ENCODE measurements at places on chromosomes 2 and 18.

DNA sequence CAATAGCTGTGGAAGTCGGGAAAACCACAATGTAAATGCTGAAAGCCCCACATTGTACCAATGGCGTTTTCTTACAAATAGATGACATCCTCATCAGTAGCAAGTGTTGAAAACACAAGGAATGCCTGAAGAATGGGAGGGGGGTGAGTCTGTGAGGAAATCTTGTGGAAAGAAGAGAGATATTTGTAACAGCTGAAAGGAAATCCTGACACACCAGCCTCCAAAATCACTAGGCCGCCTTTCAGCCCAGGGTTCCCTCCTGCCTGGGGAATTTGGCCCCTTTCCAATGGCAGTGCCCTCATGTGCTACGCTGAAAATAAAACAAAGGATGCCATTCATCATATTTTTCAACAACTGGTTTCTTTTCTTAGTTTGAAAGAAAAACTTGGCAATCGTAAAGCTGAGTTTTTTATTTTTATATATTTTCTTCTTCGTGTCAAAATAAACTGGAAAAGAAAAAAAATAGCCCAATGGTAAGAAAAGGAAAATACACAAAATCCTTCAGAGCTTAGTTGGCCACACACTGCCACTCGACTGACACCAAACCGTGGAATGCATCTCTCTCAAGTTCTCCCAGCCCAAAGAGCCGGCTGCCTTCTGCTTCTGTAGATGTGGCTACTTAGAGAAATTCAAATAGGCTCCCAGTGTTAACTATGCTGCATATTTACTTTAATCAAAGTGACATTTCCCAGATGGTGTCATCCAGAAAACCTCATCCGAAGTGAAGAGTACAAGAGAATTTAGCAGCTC is 52.0 kb downstream of the FTCDNL1 start:
- no peak for DNase-seq

- no peak for DNase-seq
Measured at GRCh38 chr2:233858331-233858730, 4.0 kb upstream of the HJURP start.

DNA sequence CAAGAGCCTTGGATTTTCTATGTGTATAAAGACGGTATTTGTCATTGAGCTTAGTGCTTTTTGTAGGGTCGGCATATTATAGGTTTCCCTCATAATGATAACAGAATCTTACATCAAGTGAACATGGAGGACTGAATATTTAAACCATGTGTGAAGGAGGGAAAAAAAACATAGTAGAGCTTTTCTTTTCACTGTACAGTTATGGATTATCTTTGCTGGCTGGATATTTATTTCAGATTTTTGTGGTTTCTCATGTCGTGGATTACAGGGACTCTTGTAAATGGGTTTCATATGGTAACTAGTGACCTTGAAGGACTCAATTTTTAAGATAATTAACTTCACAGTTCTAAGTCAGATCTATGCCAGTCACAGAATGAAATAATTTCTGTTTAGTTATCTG is 330.2 kb upstream of the NRP2 start:
- DNase-seq = no peak

DNA sequence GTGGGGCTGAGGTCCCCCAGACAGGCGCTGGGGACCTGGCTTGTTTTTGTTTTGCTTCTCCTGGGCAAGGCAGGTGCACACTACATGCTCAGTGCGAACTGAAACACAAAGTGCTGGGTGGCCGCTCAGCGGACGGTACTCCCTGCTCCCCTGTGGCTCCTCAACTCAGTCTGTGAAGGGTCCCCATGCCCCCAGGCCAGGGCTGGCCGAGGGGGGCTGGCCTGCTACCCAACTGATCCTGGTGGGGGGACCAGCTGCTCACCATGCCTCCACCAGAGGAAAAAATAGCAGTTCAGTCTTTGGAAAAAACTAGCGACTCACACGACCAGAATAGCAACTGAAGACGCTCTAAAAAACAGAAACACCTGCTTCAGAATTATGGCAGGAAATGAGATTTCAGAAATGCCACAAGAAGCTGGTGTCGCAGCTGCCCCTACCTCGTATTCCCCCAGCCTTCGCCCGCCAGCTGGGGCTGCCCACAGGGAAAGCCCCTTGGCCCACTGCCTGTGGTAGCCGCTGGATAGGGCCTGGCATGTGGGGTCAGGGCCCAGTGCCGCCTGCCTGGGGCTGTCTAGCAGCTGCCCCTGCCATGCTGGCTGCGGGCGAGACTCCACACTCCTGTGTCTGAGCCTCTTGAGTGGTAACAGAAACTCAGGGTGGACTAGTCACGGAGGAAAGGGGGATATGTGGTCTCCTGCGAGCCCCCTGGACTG is 43.7 kb downstream of the MEX3C start:
- peak; percentile 70 for DNase-seq

- DNase-seq = no peak
Measured at GRCh38 chr2:241195506-241196130, 7.1 kb downstream of the ANO7 start.

DNA sequence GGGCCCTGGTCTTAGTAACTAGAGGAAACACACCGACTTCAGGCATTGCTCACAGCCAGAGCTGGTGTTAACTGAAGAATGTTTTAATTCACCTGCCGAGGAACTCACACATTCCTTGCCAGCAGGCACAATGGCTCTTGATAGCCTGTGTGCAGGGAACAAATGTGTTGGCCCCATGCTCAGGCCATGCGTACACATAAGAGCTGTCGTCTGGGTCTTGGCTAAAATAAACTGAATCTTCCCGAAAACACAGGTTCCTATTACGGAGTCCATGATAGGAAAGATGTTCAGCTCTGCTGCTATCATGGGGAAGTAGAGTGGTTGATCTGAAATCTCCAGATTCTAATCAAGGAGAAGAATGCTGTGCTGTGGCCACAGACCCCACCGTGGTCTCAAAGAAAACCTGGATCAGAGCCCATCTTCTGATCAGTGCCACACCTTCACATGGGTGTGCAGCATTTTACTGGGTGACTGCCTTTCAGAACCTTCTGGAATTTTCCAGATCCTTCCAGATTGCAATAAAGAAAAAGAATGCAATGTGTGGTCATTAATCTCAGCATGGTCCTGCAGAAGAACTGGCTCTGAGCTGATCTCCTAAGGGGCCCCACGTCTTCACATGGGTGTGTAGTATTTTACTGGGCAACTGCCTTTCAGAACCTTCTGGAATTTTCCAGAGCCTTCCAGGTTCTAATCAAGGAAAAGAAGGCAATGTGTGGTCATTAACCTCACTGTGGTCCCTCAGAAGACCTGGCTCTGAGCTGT is 17.2 kb downstream of the MBP start:
- no peak for DNase-seq

DNA sequence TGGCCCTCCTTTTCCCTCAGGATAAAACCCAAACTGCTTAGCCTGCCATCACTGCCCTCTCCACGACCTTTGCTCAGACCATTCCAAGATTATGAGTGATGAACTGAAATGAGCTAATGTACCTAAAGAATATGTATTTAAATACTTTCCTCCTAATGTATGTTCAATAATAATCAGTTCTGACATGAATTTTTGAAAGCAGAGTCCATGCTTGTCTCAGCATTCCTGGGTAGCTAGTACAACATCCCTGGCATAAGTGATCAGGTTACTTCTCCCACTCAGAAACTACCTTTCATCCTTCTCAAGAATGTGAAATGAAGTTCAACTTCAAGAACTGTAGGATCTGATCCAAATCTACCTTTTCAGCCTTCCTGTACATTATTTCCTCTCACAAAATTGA is 103.6 kb downstream of the UNC80 start:
- no peak for DNase-seq

DNA sequence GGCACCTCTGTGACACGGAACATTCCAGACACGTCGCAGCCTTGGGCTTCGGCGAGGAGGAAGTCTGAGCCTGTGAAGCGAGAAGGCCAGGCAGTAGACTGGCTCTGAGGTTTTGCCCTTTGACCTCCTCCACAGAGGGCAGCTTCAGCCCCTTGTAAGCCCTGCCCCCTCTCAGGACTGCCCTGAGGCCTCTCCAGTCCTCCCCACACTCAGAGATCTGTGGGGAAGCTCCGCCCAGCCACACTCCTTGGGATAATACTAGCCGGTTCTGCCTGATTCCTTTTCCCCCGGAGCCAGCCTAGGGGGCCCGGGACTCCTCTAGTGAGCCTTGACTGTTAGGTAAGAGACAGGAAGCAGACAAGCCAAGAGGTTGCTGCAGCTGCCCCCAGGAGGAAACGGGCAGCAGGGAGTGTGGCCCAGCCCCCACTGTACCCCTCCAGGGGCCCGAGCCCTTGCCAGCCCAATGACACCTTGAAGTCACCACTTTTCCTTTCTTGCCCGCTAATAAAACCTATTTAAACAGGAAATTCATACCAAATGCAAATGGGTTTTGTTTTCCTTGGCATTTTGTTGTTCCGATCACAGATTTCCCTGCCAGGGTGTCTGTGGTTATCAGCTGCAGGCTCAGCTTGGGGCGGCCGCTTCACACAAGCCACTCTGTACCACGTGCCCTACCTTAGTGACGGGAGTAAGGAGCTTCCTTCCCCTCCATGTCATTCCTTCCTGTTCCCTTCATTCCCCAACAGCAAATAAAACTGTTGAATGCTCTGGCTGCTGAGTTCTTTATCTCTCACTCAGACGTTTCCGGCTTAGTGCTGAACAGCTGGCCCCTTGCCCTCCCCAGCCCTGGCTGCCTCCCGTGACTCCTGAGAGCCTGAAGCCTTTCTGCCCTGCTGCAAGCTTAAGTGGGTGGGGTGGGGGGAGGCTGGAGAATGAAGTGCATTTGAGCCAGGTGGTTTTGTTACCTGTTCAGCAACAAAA is 124.7 kb downstream of the CABLES1 start:
- peak; percentile 88 for DNase-seq

- no peak for DNase-seq
Measured at GRCh38 chr2:233386382-233387041, 32.2 kb downstream of the DGKD start.

DNA sequence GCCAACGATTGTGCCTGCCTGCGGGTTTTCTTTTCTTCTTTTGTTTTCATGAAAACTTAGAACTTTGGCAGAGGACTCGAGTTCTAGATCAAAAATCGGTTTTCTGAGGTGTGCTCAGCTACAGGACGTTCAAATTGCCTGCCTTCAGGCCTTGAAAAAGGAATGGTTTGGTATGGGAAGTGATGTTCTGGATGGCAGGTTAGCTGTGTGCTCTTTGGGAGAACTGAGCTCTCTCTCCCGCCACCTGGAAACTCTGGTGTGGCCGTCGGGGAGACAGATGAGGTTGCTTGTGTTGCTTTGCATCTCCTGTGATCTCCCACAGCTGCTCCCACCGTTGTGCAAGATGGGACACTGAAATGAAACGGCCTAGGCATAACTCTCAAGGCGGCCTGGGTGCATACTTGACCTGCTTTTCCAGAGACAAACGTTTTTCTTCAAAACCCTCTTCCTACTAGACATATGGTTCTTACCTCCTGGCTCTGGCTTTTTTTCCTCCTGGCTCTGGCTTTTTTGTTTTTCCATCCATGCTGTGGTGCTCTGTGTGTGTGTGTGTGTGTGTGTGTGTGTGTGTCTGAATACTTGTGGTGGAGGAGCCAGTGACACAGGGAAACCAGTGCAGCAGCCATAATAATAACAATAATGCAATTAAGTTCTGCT is 2.0 kb downstream of the FMNL2 start:
- no peak for DNase-seq

DNA sequence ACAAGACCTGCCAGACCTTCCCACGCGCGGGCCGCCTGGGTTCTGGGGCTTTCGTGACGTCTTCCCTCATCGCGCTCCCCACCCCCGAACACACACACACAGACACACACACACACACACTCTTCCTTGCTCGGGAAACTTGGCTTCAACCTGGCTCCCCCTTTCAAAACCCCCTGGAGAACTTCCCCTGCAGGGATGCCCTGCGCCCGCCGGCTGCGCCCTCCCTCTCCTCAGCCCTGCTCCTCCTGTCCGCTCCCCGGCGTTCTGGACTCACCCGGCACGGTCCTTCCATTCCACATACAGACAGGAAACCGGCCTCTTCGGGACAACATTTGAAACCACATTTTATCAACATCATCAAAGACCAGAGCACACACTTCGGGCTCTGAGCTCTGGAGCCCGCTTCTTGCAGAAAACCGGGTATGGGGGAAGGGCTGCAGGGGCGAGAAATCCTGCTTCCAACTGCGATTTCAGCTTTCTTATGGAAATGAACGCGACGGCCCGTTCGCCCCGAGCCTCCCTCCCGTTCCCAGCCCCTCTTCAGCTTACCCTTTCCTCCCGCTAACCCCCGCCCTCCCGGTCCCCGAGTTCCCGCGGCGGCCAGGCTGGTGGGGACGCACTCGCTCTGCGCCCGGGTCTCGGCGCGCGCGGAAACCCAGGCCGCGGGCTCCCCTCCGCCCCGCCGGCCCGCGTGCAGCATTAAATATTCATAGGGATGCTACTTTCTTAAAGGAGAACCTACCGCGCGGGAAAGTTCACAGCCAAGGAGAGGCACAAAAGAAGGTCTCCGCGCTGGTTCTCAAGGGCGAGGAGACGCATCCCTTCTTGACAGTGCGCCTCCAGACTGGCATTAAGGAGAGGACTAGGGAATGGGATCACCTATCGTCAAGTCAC is 18.3 kb downstream of the POU3F3 start:
- no peak for DNase-seq

- DNase-seq = no peak
Measured at GRCh38 chr2:39625927-39626270, 39.8 kb upstream of the TMEM178A start.

- DNase-seq = no peak
Measured at GRCh38 chr18:35106845-35107148, 65.6 kb downstream of the MAPRE2 start.

DNA sequence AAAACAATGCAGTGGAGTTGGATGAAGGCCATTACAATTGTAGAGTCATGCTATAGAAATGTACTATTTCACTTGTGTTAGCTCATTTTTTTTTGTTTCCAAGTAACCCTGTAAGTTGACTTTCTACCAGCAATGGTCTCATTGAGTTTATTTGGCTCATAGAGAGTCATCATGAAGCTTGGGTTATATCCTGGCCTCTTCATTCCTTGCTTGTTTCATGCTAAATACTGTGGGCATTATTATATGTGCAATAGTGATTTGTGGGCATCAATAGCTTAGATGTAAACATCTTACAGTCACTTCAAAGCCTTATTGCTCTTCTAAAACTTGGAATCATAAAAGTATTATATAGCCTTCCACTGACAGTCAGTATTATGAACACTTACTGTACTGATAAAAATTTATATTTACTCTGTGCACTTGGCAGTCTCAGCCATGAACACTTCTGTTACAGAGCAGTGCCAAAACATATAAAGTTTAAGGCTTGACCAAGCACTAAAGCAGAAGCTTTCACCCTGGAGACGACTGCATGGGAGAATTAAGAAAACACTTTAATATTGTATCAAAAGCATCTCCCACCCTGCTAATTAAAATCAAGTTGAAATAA is 751.2 kb downstream of the SATB2 start:
- DNase-seq = no peak

DNA sequence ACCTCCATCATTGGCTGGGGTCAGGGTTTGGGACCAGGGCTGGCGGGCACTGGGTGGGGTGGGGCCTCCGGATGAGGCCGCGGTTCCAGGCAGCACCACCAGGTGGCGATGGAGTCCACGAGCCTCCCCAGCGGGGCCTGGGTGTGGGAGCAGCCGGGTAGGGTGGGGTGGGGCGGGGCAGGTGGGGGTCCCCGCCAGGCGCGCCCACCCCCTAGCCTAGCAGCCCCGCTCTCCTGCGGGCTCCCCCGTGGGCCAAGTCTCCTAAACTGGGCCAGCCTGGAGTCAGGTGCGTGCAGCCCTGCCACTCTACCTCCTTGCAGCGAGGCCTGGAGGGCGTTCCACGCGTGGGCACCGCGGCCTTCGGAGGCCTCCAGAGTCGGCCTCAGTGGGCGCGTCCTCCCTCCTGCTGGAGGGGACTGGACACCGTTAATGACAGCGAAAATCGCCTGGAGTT is 187.5 kb downstream of the TWIST2 start:
- DNase-seq = peak; percentile 83

- DNase-seq = no peak
Measured at GRCh38 chr2:54555318-54555837, 99.3 kb downstream of the SPTBN1 start.

GRCh38 chr2:65746931-65747675 is 314.7 kb upstream of the SPRED2 start:
- DNase-seq = no peak

Measured in cardiac septum (tissue), 1 donor.